ENCODE measurements at places on chromosomes 5 and 9. TPM values are rescaled to one million over a fixed set of nuclear protein-coding genes. Genes with fewer than 3 reads are reported as not detected.
A peak's percentile ranks its signal among the peaks of the same experiment; 100 is the strongest.

- DNase-seq = no peak
Measured at GRCh38 chr5:89280103-89281037, 397.4 kb upstream of the MEF2C start.

- no peak for DNase-seq
Measured at GRCh38 chr5:139340051-139340450, 1.6 kb upstream of the PAIP2 start.

- DNase-seq = no peak
Measured at GRCh38 chr5:135008981-135009735, 24.9 kb downstream of the PITX1 start.

- DNase-seq = no peak
Measured at GRCh38 chr5:112576298-112576925, 157.3 kb upstream of the EPB41L4A start.

GRCh38 chr5:90055831-90056328, 353.7 kb downstream of the CETN3 start:
- DNase-seq = peak; percentile 39

DNA sequence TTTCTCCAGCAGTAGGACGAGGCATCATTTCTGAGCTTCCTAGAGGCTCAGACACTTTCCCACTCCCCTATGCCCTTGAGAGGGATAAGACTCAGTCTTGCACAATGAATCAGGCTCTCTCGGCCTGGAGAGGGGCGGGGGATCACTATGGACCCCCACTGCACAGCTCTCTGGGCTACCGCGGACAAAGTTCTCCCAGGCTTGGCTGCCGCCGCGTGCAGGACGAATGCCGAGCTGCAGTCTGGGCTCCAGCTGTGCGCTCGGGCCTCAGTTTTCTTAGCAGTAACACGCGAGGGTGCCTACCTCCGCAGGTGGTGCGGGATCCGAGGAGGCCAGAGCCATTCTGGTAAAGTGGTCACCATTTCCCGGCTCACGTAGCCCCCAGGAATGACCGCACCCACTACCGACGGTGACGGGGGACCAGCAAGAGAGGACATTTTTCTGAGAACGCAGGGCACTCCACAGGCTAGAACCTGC, 3.4 kb upstream of the MYORG start:
- no peak for DNase-seq

DNA sequence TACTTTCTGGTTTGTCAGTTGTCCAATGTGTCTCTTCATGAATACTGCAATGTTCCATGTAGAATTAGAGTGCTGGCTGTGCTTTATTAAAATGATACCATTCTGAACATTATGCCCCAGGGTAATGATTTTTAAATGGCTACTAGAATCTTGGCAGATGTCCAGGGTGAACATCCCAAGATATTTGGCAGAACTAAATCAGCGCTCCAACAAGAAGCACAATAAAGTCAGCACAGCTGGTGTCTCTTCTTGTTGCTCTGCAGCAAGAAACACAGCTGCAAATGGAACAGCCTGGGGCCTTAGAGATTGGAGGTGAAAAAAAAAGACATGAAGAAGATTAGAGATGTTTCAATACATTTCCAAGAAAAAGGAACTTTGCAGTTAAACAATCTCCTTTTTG, 248.3 kb downstream of the CDH18 start:
- DNase-seq = no peak

- DNase-seq = peak; percentile 68
Measured at GRCh38 chr9:130995086-130996011, 13.6 kb upstream of the LAMC3 start.

DNA sequence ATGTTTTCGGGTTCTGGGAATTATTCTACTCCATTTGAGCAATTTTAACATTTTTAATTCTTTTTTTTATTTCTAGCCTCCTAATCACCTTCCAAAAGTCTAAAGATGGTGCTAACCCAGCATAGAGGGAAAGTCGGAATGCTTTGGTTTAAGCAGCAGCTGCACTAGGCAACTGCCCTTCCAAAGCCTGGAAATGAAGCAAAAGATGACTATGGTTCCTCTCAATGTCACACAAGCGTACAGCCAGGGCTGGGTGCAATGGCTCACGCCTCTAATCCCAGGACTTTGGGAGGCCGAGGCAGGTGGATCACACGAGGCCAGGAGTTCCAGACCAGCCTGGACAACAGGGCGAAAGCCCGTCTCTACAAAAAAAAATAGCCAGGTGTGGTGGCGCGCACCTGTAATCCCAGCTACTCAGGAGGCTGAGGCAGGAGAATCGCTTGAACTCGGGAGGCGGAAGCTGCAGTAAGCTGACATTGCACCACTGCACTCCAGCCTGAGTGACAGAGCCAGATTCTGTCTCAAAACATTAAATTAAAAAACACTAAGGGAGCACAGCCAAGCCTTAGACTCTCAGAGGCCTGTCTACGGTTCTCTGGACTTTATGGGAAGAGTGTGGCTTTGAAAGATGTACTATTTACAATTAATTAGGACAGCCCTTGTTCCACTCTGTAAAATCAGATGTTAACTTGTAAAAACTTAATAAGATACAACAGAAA, 33.1 kb downstream of the ADAM19 start:
- DNase-seq = no peak

DNA sequence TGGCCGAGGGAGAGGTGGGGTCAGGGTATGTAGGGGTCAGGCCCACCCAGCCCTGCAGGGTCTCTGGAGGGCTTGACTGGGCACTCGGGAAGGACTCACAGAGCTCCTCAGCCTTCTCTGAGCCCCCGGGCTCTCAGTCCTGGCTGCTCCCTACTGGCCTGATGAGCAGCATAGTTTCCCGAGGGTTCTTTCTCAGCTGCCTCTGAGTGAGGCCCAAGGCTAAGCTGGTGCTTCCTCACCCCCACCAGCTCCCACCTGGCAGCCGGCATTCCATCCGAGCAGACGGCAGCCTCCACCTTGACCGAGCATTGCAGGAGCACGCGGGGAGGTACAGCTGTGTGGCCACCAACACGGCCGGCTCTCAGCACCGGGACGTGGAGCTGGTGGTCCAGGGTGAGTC, 56.0 kb downstream of the HMCN2 start:
- DNase-seq = no peak

DNA sequence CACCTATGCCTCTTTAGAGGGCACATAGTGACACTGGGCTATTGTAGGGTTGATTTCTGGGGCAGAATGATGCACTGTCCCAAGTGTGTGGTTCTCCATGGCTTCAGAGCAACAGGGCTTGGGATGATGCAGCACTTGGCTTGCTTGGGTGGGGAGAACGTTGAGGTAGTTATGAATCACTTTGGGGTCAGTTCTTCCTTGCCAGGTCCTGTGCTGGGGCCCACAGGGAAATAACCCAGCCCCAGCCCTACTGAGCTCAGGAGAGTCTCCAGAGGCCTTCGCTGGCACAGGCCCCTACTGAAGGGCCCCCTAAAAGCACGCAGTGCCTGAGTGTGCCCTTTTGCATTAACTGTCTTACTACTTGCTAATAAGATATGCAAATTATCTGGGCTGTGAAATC, 24.2 kb downstream of the JADE2 start:
- DNase-seq = peak; percentile 84

- DNase-seq = no peak
Measured at GRCh38 chr5:170273968-170274710, 23.4 kb downstream of the LCP2 start.

DNA sequence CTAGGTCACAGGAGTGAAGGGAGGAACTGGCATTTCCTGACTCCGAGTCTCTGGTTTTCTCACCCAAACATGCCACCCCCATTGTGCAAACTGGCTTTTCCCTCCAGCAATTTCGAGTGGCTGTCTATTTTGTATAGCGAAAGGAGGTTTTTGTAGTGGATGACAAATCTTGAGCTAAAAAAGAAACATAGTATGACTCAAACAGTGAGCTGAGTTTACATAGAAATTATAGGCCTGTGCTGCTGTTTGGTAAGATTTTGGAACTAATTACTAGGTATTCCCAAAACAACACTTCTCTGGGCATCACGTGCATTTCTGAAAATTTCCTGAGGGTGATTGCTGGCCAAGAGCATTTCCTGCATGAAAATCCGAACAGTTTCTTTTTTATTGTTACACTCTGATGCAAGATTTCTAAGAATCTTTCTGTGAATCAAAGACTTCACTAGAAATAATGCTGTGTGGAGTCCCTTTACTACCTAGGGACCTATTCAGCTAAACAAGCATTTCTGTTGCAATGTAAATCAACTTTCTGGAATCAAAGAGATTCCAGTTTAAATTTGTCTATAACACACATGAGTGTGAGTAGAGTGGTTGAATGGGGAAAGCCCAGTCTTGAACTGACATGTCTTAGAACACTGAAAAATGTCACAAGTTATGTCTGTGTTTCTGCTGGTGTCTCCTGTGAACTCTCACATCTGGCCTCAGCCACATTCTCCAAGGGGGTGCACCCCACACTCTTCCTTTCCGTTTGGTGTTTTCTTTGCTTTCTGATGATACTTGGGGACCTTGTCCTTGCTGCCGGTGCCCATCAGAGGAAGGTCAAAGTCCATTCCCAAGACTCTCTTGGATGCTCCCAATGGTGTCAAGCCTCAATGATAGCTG, 33.3 kb upstream of the DAPK1 start:
- no peak for DNase-seq

- no peak for DNase-seq
Measured at GRCh38 chr5:1124205-1125029, 12.6 kb upstream of the SLC12A7 start.

DNA sequence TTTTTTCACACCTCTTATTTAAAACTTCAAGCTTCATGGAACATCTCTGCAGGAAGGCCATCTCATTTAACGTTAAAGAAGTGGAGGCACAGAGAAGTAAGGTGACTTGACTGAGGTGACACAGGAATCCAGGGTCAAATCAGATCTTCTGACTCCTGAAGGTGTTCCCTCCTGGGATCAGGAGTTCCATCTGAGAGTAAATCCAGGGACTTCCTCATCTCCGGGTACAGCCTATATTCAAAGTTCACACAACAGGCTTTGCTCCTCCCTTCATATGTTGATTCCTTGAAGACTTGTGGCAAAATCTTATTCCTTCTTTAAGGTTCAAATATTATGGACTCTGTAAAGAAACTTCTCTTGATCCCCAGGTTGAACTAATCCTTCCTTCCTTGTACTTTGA, 313.1 kb upstream of the CLINT1 start:
- no peak for DNase-seq

DNA sequence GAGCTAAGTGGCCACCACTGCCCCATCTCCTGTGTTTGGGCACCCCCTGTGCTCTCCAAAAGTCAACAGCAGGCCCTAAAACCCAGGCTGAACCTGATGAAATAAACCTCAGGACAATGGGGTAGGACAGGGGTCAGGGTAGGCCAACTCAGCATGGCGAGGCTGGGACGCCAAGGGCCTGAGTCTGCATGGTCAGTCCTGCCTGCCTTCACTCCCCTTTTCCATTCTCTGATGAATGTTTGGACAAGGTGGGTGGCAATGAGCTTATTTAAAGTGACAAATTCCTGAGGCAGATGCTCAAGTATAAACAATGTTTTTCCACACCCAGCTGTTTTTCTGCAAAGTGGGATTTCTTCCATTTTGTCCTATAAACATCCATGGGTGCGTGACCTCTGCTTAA, 47.2 kb upstream of the CXCL14 start:
- DNase-seq = no peak

- no peak for DNase-seq
Measured at GRCh38 chr5:178111925-178112324, 1.4 kb upstream of the N4BP3 start.

DNA sequence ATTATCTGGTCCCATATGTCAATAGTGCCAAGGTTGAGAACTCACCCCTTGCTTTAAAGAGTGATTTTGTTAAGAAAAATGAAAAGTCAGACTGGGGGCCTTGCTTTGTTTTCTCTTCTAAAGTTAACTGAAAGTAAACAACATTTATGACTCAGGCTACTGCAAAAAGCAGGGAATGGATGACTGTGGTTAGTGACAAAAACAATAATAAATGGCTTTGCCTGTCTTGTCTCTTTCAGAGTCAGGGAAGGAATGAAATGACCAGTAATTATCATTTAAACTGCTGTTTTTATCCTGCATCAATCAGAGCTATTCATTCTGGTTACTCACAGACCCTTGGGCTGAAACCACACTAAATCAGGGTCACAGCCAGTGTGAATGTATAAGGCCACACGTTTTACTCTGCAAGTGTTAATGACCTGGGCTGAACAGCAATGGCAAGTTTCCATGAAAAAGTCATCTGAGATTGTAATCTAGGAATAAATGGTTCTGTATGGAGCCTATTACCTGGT, 112.2 kb downstream of the ZNF608 start:
- peak; percentile 23 for DNase-seq

- no peak for DNase-seq
Measured at GRCh38 chr5:174307656-174308271, 262.3 kb downstream of the NSG2 start.

DNA sequence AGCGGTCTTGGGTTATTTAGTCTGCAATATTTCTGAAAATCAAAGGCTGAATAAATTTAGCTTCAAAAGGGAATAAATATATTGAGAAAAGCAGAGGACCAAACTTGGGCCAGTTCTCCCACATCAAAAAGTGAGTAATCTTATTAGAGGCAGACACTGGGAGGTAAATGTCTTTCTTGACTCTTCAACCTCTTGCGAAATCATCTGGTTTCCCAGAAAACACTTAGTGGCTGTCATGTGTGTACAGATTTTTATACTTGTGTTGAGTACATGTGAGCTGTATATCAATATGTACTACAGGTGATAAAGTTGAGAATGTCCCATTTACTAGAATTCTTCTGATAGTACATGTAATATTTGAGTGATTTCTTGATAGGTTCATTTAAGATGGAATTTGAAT, 454.9 kb downstream of the PRR16 start:
- DNase-seq = peak; percentile 2

DNA sequence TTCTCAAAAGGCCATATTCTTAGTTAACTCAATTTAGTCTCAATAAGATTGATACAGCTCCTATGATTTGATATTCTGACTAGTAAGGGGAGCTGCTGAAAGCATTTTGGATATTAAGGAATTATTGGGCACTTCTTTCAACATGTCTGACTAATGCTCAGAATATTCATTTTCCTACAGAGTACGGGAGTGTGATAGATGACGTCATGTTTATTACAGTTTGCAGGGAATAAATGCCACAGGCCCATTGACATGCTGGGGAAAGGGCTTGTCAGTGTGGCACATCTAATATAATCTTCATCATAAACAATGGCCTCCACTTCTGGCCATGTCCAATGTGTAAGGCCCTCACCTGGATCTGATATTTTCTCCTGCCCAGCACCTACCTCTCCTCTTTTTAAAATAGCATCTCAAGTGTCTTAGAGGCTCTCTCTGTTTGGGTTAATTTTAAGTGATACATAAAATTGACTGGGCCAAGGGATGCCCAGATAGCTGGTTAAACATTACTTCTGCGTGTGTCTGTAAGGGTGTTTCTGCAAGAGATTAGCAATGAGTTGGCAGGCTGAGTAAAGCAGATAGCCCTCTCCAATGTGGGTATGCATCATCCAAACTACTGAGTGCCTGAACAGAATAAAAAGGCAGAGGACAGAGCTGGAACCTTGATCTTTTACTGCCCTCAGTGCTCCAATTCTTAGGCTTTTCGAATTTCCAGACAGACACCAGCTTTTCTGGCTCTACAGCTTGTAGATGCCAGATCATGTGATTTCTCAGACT, 99.3 kb downstream of the SLC24A2 start:
- peak; percentile 17 for DNase-seq

SLCO6A1 gene
- not detected for total RNA-seq

TRAF1 gene
- total RNA-seq = 0.43 TPM

TRPM6 gene
- total RNA-seq = not detected

FCN2 gene
- total RNA-seq = not detected

RBM22 gene
- 48.1 TPM for total RNA-seq

SMARCA2 gene
- total RNA-seq = 26.8 TPM

PCDHGA6 gene
- 0.20 TPM for total RNA-seq

OR1Q1 gene
- total RNA-seq = not detected

SPATA31D4 gene
- not detected for total RNA-seq

DENND1A gene
- 20.5 TPM for total RNA-seq

NUDT12 gene
- 15.0 TPM for total RNA-seq
